Activated CD8-positive, alpha-beta memory T cell treated with anti-CD3 and anti-CD28 coated beads for 4 hours (primary cell): ENCODE measurements at places on chromosomes 3 and 15.

- DNase-seq, result no peak
Measured at GRCh38 chr15:70088887-70089691, 8.6 kb downstream of the TLE3 start.

DNA sequence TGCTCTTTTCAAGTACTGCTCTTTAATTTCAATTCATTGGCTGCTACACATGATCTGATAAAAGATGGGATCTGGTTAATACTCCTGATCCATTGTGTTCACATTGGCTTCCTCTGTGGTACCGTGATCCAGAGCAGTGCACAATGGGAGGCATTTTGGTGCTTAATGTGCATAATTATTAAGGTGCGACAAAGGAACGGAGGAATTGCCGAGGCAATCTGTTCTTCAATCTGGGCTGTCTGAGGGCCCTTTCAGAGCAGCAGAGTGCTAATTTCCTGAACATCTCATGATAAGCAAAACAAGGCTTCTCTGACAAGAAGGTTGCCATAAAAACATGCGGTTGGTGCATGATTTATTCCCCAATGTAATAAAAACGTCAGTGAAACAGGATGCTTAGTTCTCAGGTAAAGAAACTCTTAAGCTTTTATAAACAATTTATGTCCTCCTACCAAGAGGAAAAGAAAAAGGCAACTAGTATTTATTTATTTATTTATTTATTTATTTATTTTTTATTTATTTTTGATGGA lies 64.0 kb upstream of the EPHA3 start:
- no peak for DNase-seq

- no peak for DNase-seq
Measured at GRCh38 chr3:66428733-66429132, 72.1 kb downstream of the LRIG1 start.

DNA sequence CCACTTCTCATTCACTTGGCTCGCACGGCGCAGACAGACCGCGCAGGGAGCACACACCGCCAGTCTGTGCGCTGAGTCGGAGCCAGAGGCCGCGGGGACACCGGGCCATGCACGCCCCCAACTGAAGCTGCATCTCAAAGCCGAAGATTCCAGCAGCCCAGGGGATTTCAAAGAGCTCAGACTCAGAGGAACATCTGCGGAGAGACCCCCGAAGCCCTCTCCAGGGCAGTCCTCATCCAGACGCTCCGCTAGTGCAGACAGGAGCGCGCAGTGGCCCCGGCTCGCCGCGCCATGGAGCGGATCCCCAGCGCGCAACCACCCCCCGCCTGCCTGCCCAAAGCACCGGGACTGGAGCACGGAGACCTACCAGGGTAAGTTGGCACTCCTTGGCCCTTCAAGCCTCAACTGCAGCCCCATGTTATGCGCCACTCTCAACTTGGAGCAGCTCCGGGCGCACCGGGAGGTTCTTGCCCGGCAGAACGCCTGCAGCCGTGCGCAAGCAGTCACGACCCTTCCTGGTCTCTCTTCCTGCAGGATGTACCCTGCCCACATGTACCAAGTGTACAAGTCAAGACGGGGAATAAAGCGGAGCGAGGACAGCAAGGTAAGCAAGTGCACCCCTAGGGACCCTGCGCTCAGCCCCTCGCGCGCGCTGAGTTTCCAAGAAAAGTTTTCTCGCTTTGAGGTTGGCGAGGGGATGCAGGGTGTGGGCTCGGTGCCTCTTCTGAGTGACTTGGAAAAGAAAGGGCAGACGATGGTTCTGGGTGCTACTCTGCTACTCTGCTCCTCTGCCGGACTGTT lies at the start of gene BHLHE40:
Gene BHLHE40, plus strand, starts transcription at position 10 of the 801 bp plus-strand sequence. Its CDS starts 282 bp downstream, at position 292.
- no peak for DNase-seq

DNA sequence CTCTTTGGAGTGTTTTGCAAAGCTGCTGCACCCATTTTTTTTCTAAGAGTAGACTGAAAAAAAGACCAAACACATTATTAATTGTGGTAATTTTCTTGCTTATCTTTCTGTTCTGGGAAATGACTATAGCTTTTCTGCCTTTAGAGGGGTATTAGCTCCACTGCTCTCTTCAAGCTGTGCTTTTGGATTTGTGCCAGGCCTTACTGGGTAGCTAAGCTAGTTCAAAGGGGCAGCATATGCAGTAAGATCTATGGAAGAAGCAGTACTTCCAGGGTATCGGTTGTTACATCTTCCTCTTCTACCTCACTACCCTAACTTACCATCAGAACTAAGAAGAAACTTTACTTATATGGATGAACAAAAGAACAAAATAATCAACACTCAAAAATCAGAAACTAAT lies 28.7 kb upstream of the ARIH1 start:
- DNase-seq, result no peak

GRCh38 chr3:65193531-65193930 lies 505.7 kb upstream of the ADAMTS9 start:
- DNase-seq, result no peak

GRCh38 chr3:12591997-12592715 lies 35.3 kb downstream of the MKRN2 start:
- no peak for DNase-seq

- DNase-seq, result no peak
Measured at GRCh38 chr3:115792206-115792955, 169.1 kb downstream of the GAP43 start.
